ENCODE measurements at places on chromosomes 11 and 22.

- no peak for DNase-seq
Observed at GRCh38 chr22:30275625-30276024, 9.0 kb upstream of the OSM start.

DNA sequence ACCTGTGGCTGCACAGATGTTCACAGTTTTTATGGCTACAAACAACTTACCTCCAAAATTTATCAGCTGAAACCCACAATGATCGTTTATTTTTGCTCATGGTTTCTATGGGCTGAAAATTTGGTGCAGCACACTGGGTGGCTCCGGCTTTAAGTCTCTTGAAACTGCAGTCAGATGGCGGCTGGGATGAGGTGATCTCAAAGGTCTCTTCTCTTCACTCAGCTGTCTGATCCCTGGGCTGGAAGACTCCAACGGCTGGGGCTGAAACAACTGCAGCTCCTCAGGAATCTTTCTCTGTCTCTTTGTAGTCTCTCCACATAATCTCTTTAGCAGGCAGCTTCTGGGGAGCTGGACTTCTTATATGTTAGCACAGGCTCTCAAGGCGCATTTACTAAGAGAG lies 117.3 kb upstream of the FAT3 start:
- no peak for DNase-seq

DNA sequence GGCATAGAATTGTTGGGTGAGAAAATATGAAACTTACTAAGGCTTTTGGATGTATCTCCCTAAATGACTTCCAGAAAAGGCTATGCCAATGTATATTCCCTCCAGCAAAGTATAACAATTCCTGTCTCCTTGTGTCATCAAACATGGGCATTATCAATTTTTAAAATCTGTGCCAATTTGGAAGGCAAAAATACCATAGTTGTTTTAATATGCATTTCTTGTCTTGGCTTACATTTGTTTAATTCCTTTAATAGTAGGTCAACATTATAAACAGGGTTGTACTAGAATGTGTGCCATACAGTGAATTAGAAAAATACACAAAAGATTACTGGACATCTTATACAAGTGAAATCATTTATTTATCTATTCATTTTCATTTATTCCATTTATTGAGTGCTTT lies 41.6 kb downstream of the DCUN1D5 start:
- no peak for DNase-seq

GRCh38 chr11:46210133-46210636 lies 67.3 kb upstream of the CREB3L1 start:
- peak; percentile 68 for DNase-seq

DNA sequence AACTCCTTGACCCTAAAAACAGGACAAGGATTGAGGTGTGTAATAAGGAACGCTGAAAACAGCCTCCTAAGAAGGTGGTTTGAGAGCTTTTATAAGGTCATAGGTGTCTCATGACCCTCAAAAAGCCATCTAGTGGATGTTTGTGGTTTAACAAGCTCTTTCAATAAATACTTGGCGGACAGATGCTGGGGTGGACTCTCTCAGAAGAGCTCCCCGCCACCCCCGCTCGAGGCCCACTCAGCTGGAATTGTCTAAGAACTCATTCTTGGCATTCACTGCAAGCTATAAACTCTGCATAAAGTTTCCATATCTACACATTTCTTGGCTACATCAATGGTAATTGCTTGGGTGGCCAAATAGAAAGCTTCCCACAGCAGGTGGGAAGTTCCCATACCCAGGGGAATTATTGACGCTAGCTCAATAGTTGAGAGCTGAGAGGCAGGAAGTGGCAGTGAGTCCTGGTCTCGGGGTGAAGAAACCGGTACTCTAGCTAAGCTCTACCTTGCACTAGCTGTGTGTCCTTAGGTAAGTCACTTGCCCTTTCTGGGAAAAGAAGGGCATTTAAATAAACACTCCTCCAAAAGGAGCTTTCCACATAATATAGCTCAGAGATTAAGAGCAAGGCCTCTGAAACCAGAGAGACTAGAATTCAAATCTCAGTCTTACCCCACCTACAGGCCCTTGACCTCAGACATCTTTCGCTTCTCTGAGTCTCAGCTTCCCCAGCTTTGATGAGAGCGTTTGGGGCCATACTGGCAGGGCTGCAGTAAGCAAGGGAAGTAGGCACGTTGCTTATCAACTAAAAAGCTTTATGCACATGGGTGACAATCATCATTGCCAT lies 6.4 kb downstream of the MS4A15 start:
- DNase-seq = no peak

GRCh38 chr11:119222308-119222707 lies 16.2 kb downstream of the CBL start:
- DNase-seq = peak; percentile 69

DNA sequence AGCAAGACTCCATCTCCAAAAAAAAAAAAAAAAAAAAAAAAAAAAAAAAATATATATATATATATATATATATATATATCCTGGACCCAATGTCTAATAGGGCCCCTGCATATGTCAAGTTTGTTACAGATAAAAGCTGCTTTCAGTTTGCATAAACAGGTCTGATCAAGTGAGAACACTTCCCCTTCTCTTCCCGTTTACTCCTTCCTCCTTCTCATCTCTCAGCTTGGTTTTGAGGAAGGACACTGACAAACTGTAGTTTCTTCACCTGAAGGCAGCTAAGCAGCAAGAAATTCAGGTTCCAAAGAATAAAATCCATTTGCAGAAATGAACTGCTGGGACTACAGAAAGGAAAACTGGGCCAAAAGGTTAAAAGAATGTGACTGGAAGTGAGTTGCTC lies 11.7 kb downstream of the THOC5 start:
- no peak for DNase-seq

DNA sequence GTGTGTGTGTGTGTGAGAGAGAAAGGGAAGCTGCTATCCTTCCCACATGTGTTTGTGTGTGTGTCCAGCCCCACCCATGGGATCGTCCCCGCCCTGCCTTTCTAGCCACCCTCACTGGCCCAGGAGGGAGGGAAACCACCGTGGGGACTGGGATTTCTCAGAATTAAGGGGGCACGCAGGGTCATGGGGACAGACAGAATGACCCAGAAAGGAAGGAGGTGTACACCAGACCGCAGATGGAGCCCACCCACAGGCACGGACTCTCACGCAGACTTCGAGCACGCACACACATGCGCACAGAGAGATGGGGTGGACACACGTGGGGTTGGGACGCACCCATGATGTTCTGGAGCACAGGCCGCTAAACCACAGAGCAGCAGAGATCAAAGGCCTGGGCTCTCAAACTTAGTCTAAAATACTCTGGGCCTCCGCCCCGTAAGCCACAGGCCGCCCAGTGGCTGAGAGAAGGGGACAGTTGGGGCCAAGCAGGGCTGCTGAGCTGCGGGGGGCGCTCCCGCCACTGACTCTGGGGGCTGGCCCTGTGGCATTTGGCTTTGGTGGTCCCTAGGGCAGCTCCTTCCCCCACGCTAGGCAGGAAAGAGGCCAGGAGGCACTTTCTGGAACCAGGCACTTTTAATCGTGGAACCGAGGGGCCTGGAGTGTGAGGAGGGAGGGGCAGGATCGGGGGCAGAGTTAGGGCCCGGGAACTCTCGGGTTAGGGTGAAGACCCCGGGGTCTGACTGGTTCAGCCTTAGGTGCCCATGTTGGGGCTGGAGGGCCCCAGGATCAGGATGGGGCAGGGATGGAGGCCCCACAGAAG lies 1.5 kb downstream of the IFITM5 start:
- DNase-seq = no peak

DNA sequence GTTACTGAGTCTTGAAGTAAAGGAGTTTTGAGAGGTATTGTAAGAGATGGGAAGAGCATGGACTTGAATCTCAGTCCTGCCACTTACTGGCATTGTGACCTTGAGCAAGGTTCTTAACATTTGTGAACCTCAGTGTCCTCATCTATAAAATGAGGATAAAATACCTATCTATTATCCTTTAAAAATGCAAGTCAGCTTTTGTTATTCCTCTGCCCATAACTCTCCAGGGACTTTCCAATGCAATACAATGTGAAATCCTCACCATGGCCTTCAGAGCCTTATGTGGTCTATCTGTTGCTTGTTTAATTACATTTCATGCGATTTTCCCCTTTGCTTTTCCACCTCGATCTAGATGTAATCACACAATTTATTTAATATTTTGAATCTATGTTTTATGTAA lies 9.1 kb downstream of the TMEM135 start:
- no peak for DNase-seq

GRCh38 chr11:48006301-48006992 lies 26.1 kb downstream of the PTPRJ start:
- DNase-seq = peak; percentile 25

DNA sequence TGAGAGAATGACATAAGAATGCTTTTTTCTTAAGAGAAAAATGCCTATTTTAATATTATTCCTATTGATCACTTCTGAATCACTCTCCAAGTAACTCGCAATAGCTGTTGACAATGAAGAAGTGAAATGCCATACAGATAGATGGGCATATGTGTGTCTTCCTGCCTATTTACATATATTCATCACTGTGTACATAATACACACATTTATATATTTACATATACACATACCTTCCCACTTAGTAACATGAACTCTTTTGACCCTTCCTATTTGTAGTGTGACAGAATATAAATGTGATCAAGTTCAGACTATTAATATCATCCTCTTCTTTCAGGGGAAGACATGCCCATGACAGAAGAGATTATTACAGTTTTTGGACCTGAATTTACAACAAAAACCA lies 756.7 kb downstream of the DLG2 start:
- DNase-seq = no peak
